Nephron progenitor cell (in vitro differentiated cells): ENCODE measurements at places on chromosomes 2 and 18.

GRCh38 chr2:41963661-41964525 lies 83.9 kb upstream of the PKDCC start:
- peak; percentile 74 for DNase-seq

DNA sequence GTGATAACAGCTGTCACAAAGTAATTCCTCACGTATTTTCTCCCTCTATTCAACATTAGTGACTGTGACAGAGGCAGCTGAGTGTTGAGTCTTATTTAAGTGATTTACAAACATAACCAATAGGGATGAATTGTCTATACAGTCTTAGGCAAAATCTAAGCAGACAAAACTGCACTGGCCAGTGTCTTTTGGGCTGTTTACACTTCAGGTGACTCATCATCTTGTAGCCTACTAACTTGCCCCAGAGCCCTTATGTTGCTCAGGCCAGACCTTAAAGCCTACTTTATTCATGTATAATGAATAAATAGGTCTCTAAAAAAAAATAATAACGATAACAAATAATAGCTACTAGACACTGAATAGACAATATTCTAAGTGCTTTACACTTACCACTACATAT lies 17.2 kb downstream of the THOC1 start:
- DNase-seq: no peak

DNA sequence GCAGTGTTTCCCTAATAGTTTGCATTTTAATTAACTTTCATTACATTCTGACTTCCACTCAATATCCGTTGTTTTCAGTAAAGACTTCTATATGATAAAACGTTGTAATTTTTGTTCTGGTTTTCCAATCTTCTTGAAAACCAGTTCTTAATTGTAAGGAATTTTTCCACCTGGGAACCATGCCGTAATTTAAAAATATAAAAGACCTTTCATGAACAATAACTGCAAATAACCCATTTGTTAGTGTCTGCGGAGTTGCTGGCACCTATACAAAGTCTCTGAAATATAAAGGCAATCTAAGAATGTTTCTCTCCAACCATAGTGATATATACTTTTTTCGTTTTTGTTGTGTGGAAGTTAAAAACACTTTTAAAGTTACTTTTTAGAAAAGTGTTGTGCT lies 7.7 kb upstream of the SATB2 start:
- DNase-seq: no peak

DNA sequence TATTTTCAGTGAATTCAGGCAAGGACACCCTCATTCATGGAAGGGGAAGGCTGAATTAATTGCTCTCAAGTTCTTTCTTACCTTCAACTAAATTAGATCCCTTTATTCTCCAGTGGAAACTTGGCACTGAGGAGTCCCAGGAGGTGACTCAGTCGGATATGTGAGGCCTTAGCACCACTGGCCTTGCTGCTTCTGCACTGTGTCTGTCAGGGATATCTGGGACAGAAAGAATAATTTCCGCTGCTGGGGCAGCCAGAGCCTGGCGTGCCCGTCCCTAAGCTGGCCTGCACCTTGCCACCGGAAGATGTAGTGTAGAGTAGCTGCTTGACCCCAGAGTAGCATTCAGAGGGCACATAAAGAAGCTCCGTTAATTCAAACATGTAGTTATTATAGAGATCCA lies 53.4 kb downstream of the LIMS1 start:
- no peak for DNase-seq

DNA sequence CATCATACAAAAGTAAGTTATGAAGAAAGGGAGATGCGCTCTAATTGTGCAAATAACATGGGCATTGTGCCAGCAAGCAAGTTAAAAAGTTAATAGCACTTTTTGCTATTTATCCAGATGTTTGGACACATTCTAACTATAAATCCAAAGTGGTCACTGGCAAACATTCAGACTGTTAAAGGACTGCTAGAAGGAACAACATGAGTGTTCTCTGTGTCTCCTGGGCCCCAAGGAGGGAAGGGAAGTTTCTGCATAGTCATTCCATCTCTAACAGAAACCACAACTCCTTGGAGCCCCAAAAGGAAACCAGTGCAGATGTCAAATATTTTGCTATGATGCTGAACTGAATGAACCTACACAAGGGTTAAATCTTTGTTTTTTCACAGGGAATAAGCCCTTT lies 213.3 kb upstream of the HNRNPA3 start:
- no peak for DNase-seq

GRCh38 chr2:12589802-12590320 lies 126.9 kb upstream of the TRIB2 start:
- DNase-seq: no peak

DNA sequence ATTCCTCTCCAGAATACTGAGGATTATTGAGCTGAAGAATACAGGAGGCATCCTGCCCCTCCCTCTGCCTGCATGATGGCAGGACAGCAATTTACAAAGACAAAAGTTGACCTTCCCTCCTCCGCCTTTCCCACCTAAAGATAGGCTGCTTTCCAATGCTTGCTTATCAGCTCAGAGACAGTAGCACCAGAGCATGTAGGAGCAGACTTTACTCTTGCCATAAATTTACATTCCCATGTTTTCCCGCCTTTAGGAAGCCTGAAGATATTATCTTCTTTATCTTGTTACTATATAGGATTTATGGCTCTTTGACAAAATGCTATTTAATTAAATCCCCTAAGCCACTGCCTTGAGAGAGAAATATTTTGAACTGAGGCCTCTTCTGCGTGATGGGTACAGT lies 135.6 kb upstream of the HNMT start:
- DNase-seq: no peak

GRCh38 chr2:165655661-165656060 lies 138.4 kb downstream of the GALNT3 start:
- no peak for DNase-seq

- no peak for DNase-seq
These were observed 35.8 kb upstream of the ZNF516 start for GRCh38 chr18:76530846-76531245.

GRCh38 chr2:175251425-175252041 lies 70.0 kb upstream of the ATP5MC3 start:
- DNase-seq: peak; percentile 19

GRCh38 chr18:45517181-45517741 lies 98.0 kb upstream of the SLC14A2 start:
- peak; percentile 48 for DNase-seq

DNA sequence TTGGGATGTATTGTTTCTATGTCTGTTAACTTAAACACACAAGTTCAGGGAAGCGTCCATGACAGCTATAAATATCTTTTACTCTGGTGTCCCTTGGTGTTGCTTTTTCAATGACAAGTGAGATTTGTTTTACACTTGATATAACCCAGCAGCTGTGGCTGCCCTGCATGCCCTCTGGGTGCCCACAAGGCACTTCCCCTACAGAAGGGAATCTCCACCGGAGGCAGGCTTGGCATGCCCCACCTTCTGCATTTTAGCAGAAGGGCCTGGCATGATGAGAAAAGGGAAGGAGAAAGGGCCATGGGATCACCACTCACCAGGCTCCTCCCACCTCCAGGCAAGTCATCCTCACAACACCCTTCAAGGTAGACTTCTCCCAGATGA lies 68.7 kb downstream of the TMEM247 start:
- no peak for DNase-seq

DNA sequence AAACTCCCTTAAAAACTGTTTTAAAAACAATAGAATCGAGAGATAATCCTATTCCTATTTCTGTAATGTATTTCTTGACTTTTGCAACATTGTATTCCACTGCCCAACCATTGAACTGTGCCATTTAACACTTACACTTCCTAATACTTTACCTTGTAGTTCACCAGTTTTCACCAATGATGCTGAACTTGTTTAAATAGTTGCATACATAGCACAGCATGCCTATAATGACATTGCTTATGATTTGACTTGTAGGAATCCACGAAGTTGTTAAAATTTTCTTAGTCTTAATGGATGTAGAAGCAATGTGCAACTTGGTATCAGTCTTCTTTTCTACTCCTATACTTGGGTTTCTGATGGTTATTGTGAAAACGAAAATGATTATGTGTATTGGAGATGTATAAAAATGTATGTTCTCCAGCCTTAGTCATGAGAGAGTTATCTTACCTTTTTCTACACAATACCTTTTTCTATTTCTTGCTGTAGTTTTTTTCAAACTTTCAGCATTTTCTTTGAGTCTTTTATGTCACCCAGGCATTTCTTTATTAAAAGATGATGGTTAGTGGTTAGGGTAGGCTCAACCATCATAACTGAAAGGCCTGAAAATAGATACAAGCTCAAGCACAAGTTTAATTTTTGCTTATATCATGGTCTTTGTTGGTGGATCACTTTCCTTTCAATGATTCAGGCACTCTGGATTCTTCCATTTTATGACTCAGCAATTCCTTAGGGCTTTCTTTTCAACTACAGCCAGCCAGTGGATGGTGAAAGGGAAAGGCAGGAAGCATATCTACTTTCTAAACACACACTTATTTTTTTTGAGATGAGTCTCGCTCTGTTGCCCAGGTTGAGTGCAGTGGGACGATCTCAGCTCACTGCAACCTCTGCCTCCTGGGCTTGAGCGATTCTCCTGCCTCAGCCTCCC lies 9.4 kb downstream of the GPD2 start:
- DNase-seq: no peak

- DNase-seq: no peak
These were observed 138.9 kb downstream of the HAUS1 start for GRCh38 chr18:46243095-46243494.

DNA sequence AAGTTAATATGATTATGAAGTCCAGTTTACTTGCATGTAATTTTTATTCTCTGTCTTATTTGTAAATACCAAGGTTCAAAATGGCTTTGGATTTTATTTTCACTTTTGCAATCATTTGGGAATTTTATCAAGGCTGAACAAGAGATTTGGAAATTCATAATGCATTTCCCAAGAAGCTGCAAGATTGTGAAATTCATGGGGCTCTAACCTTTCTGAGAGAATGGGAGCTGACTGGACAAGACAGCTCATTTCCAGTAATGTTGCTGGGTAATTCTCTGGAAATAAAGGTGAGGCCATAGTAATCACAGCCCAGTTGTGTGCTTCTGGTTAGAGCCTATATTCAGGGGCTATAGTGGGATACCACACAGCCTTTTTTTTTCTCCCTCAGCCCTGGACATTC lies 21.5 kb upstream of the NABP1 start:
- no peak for DNase-seq

DNA sequence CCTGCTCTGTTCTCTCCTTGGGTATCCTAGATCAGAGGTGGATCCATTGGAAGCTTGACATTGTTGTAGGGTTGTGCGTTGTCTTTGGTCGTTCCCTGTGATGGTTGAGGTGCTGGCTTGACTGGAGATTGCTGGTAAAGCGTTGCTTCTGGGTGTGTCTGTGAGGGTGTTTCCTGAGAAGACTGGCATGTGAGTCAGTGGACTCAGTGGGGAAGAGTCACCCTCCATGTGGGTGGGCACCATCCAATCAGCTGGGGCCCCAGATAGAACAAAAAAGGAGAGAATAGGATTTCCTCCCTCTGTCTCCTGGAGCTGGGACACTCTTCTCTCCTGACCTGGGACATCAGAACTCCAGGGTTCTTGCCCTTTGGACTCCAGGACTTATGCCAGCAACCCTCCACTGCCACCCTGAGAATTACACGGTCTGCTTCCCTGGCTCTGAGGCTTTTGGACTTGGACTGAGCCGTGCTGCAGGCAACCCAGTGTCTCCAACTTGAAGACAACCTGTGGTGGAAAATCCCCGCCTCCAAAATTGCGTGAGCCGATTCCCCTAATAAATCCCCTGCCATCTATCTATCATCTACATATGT lies 14.8 kb upstream of the REEP1 start:
- DNase-seq: no peak

DNA sequence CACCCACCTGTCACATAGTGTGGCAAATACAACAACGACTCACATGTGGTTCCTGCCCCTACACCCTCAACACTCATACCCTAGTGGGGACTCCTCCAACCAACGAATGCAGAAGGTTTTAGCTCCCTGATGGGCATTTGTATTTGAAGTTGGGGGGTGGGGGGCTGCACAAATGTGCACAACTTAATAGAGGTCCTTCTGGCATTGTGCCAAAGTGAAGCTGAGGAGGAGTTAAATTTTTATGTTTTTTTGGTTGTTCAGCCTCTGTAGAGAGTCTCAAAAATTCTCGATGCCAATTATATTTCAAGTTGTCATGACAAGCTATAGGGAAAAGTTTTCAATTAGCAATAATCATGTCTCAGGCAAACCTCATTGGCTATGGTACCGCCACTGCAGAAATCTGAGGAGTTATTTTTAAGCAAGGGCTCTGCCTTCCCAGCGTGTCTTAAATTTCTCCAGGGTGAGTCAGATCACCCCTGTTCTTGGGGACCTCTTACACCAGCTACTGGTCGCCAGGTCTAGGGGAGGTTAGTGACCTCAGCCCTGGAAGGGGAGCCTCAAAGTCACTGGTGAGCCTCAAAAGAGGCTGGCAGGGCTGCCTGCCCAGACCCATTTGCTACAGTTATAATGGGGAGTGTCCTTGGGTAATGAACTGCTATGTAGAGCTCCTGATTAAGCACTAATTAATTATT lies 102.7 kb upstream of the TAF1B start:
- DNase-seq: no peak

GRCh38 chr2:176501617-176502016 lies 232.4 kb downstream of the MTX2 start:
- no peak for DNase-seq

- DNase-seq: no peak
These were observed 152.5 kb upstream of the APCDD1 start for GRCh38 chr18:10301831-10302483.

GRCh38 chr2:65071499-65072180 lies 15.4 kb downstream of the CEP68 start:
- peak; percentile 26 for DNase-seq

- no peak for DNase-seq
These were observed 94.2 kb downstream of the CD8B2 start for GRCh38 chr2:106581328-106581727.

GRCh38 chr18:23918395-23919032 lies 96.0 kb upstream of the TTC39C start:
- peak; percentile 87 for DNase-seq

DNA sequence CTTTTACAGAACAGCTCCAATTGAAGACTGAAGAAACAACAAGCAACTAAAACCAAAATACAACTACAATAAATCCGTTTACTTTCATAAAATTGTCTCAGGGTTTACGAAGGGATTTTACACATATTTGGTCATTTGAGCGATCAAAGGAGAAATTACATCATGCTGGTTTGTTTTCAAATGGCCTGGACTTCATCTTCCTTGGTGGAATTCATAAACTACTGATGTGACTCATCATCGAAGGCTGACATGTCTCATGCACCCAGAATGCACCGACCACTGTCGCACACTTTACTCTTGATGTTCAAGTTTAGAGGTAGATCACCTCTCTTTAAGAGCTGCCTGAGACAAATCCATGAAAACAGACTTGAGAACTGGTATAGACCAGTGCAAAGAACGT lies 25.6 kb upstream of the PMAIP1 start:
- no peak for DNase-seq

GRCh38 chr2:54820558-54820957 lies 97.1 kb downstream of the EML6 start:
- DNase-seq: no peak
